ENCODE measurements at places on chromosomes 7 and 10.

DNA sequence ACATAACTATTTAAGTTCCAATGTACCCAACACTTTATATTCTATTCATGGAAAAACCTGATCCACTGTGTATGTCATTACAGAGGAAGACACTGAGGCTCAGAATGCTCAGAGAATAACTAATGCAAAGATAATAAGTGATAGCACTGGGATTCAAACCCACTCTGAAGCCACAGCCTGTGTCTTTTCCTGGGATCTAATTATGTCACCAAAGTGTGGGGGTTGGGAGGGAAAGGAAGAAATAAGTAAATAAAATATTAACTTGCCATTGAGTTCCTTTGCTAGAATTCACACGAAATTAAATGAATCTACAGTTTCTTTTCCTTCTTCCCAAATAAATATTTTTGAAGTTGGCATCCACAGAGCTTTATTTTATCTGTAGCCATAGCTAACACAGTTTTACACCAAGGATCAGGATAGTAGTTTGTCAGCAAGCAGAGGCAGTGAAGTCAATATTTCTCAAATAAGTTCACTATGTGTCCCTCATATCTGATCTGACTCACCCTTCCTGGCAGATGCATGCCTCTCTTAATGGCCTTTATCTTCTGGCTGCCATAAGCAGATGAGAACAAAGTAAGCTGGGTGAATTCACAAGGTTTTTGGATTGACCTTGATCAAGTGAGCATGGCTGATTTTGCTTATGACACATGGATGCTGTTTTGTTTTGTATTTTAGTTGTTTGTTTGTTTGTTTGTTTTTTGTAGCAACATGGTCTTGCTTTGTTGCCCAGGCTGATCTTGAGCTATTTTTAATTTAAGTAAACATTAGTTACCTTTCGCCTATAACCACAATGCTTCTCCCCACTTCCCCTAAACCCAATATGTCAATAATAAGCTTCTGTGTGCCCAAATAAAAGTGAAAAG is 6.3 kb downstream of the RAPGEF5 start:
- no peak for DNase-seq

DNA sequence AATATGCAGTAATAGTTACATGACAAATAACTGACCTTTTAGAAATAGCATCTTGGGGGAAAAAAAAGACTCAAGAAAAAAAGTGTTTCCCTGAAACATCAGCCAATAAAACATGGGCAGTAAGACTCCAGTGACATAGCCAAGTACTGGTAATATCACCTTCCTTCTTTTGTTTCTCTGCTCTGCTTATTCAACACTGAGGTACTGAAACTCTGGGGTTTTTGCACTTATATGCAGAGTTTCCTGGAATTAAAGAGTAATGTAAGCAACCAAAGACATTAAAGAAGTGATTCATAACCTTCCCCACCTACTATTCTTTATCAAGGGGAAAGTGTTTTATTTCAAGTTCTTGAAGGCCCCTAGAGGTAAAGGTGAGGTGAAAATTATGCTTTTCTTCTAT is 414.5 kb downstream of the GRM8 start:
- no peak for DNase-seq

DNA sequence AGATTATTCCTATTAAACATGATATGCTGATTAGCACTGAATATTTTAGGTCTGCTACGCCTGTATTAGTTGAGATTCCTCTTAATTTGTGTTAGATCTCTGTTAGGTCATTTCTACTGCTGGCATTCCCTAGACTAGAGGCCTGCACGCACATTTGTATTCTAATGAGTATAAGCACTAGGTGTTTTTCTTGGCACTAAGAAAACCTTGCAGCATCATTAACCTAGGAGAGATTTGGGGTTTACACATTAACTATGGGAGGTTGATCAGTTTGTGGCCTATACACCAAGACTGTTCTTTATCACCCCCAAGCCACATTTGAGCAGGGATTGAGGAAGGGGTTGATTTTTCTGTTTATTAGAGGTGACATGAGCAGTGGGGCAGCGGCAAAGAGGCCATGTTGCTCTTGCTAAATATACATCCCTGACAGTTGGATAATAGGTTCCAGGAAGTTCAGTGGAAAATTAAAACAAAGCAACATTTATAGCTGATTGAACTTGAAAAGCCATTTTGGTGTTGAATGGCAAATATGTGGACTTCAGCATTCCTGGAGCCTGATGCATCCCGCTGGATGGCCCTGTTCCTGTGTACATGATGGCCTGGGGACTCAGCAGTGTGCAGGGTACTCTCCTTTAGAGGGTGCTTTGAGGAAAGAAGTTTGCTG is 65.2 kb downstream of the GBF1 start:
- no peak for DNase-seq

GRCh38 chr10:119595676-119596515 is 868 bp downstream of the TIAL1 start:
- DNase-seq = no peak

GRCh38 chr7:15508258-15508657 is 53.6 kb downstream of the AGMO start:
- DNase-seq = no peak

- DNase-seq = no peak
These were observed 940.8 kb upstream of the MBL2 start for GRCh38 chr10:53713431-53713830.

DNA sequence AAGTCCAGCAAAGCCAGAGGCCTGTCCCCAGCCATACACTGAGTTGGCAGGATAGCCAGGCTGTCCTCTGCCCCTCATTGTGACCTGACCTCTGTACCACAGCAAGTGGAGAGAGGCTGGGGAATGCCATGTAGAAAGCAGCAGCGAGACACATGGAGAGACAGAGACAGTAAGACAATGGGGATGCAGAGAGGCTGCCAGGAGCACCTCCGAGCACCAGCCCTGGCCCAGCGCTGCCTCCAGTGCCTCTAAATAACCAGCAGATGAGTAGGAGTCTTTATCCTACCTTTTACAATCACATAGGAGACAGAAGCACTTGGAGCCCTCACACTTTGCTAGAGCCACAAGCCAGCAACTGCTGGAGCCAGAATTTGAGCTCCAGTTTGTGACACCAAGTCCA is 8.1 kb downstream of the GDF2 start:
- no peak for DNase-seq

DNA sequence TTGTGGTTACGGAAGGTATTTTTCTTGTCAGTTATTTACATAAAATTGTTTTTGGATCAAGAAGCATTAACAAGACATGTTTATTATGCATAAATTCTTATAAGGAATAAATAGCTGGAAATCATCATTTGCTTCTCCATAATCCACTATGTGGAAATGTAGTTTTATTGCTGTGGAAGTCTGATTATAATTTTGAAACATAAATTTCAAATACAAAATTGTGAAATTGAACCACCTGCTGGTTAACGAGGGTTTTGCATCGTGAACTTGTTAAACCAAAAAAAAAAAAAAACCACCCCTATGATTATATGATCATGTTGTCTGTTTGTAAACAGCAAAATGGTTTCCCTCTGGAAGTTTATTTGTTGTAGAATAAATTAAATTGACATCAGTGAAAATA is 25.9 kb downstream of the ABRAXAS2 start:
- DNase-seq = no peak

GRCh38 chr10:130739757-130740145 is 571.8 kb downstream of the TCERG1L start:
- DNase-seq = no peak

- DNase-seq = no peak
These were observed 289.3 kb upstream of the ZMIZ1 start for GRCh38 chr10:78779339-78779955.

GRCh38 chr7:133750287-133750686 is 376.9 kb upstream of the LRGUK start:
- DNase-seq = no peak

- DNase-seq = no peak
These were observed 314.1 kb upstream of the C7orf33 start for GRCh38 chr7:148276314-148277041.

- no peak for DNase-seq
These were observed 56.7 kb downstream of the EGFR start for GRCh38 chr7:55075464-55076021.

- no peak for DNase-seq
These were observed 34.3 kb downstream of the NPY start for GRCh38 chr7:24318326-24318725.

DNA sequence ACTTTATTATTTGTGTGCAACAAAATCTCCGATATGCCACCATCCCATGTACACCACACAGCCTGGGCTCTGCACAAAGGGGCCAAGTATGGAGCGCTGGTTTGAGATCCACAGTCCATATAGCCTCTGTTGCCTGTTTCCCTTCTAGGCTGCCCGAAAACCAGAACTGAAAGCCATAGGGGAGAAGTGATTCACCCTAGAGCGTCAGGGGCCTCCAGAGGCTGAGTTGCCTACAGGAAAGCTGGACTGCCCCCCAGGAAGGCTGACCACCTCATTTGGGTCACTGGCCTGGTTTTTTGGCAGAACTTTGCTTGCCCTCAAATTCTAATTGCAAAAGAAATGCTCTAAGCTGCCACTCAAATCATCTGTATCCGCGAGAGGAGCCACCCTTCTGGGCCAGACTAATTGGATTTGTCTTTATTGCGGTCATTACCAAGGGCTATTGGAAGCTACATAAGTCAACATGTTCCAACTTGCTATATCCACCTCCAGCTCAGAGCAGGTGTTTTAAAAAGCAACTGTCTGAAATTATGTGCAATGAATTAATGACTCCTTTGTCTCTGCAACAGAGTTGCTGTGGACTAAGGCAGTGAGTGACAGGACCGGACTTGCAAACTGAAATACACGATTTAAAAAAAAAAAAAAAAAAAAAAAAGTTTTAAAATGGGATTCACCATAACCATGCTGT is 28.3 kb upstream of the FRMD4A start:
- no peak for DNase-seq

DNA sequence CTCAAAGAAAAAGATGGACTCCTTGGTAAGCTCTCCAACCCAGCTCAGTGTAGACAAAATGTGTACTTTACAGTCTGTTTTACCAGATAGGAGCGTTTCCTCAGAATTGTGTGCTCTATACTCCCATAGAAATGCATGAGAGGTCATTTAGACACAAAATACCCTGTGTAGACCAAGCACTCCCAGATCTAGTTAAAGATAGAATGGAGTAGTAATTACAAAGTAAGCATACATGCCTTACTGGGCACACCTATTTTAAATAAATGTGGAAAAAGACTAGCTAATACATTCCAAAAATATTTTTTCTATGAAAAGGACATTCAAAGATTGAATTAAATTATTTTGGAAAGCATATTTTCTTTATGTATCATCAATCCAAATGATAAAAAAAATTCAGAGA is 271.9 kb upstream of the DGKB start:
- no peak for DNase-seq

DNA sequence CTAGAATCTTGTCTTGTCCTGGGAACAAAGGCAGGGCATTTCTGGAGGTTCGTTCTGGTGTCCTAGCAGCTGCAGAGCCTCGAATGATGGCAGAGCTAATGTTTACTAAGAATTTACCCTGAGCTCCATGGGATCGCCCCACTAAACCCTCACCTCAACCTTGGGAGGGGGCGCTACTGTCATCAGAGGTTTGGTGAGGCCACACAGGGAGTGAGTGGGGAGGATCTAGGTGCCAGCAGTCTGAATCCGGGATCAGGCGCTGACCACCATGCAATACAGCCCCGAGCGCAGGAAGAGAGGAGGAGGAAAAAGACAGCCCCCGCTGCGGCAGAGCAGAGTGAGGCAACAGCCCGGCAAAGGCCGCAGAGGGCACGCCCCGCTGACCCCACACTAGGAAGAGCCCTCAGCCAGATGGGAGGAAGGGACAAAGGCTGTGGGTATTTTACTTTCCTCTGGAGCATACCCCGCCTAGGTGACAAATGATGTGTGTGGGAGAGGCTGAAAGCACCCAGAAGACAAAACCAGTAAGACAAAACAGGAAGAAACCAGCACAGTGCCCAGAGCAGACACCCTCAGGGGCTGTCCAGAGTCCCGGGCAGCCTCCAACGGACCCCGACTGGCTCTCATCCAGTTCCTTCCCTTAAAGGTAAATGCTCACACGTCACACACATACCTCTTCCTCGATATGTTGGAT is 103.5 kb downstream of the FAM53B start:
- no peak for DNase-seq

DNA sequence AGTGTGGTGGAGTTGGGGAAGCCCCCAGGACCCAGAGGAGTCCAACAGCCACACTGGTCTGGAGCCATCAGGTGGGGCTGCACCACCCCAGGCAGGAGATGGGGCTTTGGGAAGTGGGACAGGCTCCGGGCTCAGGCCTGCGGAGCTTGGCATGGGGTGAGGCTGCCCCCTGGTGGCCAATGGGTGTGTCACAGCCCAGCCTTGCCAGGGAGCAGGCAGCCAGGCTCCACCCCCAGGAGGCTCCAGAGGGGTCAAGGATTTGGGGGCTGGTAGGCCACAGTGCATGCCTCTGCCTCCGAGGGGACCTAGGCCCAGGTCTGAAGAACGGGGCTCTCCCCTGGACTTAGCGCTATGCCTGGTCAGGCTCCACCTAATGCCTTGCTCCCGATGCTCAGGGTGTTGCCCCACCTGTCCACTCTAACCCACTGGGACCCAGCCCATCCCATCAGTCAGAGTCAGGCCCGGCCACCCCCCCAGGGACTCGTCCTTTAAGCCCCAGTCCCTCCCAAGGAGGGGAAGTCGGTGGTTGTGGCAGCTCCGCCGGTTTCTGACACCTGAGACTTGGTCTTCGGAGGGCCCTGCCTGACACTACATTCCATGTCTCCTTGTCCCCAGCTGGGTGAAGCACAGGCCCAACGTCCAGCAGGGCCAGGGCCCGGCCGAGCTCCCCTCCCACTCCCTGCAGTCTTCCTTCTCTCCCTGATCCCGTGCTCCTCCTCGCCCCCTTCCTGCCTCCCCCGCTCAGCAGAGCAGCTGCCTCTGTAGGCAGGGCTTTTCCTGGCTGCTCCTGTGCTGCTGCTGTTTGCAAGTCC is 11.3 kb upstream of the SAMD8 start:
- DNase-seq = no peak

- no peak for DNase-seq
These were observed 16.8 kb upstream of the VOPP1 start for GRCh38 chr7:55588976-55589604.

- no peak for DNase-seq
These were observed 17.6 kb downstream of the IFIT5 start for GRCh38 chr10:89431977-89432376.

- no peak for DNase-seq
These were observed 59.1 kb upstream of the PDCD4 start for GRCh38 chr10:110812583-110812982.

GRCh38 chr10:5692461-5693358 is 8.1 kb downstream of the TASOR2 start:
- no peak for DNase-seq

DNA sequence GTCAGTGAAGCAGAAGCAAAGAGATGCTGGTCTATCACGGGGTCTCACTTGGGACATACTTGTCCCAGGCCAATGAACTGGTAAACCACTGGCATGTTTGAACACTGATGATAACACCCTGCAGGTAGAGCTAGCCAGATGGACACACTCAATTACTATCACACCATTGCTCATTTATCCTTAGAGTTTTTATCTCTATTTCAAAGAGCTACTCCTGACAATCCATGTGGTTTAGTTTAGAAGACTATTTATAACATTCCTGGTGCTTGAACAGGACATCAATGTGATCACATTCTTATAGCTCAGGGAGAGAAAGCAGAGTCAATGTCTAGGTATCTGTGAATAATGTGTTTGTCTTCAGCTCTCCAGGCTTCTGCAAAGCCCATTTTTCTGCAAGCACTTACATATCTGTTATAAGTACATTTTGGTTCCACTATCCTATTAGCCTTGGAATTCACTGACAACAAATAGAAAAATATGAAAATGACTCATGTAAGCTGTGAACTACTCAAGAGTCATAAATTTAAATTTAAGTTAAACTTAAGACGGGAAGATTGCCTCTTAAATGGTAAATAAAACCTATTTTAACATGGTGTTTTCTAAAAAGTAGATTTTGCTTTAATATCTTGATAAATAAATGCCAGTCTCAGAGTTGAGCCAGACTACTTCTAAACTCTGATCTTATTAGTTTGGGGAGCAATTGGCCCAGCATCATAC is 106.7 kb upstream of the MBL2 start:
- no peak for DNase-seq
